ENCODE measurements at places on chromosomes 11 and 22. TPM values are rescaled to one million over a fixed set of nuclear protein-coding genes. Genes with fewer than 3 reads are reported as not detected.

GRCh38 chr11:128236506-128237498 is 350.6 kb downstream of the ETS1 start:
- no peak for DNase-seq

The KCNJ5 gene
- 0.73 TPM for total RNA-seq

GRCh38 chr11:17224727-17225126 is 16.9 kb upstream of the PIK3C2A start:
- DNase-seq, result no peak

The HOATZ gene
- not detected for total RNA-seq

- no peak for DNase-seq
These were observed 19.6 kb downstream of the GUCD1 start for GRCh38 chr22:24535348-24535747.

GRCh38 chr11:120645639-120646038 is 134.1 kb downstream of the GRIK4 start:
- DNase-seq, result no peak

GRCh38 chr11:113016905-113017304 is 55.7 kb downstream of the NCAM1 start:
- no peak for DNase-seq
